Right forelimb (tissue), 1 donor: ENCODE measurements at places on chromosomes 4 and X.

DNA sequence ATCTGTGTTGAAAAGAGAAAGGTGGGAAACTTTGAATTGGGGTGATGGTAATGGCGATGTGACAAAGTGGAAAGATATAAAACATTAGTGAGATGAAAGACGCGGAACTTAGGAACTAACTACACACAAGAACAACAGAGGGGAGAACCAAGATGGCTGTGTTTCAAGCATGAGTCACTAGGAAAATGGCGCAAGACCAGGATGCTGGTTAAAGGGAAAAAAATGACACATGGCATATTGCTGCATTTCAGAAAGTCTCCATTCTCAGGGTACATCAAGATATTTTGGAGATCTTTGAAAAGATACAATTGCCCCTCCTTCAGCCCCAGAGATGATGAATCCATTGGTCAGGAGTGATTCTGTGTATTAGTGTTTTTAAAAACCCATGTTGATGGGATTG, 164.4 kb downstream of the FBXO8 start:
- DNase-seq = no peak

DNA sequence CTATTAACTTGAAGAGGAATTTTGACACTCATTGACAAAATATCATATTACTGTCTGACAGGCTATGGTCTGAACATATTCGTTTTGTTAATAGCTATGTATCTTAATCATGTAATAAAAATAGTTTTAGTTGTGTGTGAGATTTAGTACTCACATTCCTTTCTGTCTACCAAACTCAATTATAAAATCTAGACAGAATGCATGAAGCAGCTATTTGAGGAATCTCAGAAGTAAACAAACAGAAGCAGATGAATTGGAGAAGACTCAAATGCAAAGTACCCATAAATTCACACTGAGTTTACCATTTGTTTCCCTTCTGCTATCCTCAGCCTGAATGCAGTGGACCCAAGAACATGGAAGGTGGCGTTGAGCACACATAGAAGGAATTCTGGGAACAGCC, 841.6 kb upstream of the AADAT start:
- DNase-seq = no peak

DNA sequence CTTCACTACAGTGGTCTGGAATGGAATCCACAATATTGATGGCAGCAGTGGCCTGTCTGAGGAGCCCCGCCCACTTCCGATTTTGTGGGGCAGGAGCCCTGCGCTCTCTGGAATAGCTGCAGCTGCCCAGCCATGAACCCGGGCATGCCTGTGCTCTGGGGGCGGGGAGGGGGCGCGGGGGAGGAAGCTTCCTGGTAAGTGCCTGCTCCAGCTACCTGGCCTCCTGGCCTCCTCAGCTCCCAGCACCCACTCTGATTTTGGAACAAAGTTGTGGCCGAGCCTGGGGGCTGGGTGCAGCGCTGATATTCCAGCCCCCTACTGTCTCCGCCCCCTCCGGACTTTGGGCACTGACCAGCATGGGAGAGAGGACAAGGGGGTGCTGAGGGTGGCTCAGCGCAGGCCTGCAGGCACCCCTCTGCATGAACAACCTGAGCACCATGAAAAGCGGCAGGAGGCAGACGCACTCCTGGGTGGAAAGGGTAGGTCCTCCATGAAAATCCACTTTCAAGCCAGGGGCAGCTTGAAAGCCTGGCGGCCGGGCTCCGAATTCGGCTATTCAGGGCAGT, 972.7 kb upstream of the AGA start:
- no peak for DNase-seq

GRCh38 chrX:41419082-41419481, 28.1 kb upstream of the NYX start:
- DNase-seq = no peak

DNA sequence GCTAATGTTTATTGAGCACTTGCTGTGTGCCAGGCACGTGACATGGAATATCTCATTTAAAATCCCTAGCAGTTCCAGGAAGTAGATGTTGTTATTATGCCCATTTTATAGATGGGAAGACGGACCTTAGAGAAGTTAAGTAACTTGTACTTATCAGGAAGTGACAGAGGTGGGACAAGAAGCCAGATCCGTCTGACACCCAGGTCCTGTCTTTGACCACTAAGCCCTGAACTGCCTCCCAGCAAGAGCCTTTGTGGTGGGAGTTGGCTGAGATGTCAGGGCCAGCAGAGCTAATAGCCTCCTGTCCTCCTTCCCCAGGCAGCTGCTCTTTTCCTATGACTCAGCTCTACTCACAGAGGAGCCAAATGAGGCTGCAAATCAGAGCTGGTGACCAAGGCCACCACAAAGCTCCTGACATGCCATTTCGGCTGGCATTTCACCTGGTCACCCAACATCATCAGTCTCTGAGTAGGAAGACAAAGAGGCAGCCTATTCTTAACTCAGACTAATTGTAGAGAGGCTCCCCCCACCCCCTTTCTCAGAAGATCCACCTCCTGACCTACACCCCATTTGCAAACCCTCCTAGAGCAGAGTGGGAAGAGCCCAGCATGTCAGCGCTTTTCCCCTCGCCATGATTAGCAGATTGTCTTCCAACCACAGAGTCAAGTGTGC, 175.1 kb upstream of the KIT start:
- no peak for DNase-seq

- DNase-seq = no peak
These were observed 12.4 kb downstream of the TNIP2 start for GRCh38 chr4:2743518-2744445.

DNA sequence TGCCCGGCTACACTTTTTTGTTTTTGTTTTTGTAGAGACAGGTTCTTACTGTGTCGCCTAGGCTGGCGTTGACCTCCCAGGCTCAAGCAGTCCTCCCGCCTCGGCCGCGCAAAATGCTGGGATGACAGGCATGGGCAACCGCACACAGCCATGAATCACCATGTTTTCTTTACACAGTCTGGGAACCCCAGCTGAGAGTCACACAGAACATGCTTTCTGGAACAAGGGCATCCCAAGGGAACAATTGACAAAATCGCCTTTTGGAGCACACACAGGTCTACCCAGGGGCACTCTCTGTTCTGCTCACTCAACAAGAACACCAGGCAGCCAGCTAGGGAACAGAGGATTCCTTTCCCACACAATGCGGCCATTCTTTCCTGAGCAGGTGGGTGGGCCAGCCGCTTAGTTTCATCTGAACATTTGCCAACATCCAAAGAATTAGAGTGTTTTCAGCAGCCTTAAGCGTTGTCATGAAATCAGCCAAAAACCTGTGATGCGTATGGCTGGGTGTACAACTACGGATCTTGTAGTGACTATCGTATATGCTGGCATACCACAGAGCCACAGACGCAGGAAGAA, 15.7 kb downstream of the PRKX start:
- DNase-seq = no peak

DNA sequence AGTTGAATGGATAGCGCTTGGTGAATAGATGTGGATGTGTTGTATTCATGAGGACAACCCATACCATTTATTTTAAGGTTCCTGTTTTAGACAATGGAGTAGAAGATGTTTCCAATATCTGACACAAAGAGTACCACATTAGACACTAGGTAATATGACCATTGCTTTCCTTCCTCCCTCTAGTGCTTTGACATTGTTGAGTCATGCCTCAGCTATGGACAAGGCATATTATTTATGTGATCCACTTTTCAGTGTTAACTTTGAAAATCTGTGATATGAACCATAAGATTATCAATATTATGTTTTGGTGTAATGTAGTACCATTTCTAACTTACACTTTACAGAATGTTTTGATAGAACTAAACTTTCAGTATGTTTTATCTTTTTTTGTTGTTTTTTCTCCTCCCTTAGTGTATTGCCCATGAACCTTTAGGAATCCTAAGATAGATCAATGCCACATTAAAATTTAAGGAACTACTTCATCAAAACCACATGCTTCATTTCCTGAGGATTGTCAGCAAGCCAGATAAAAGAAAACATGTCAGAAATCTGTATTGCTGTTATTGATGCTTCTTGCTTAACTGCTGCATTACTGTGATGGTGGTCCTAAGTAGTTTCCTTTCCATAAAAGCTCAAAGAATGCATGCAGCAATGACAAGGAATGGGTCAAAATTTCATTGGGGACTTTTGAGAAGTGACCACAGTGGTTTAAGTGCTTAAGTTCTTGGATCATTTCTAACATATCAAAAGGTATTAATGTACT, 105.0 kb downstream of the PCDH7 start:
- DNase-seq = no peak

DNA sequence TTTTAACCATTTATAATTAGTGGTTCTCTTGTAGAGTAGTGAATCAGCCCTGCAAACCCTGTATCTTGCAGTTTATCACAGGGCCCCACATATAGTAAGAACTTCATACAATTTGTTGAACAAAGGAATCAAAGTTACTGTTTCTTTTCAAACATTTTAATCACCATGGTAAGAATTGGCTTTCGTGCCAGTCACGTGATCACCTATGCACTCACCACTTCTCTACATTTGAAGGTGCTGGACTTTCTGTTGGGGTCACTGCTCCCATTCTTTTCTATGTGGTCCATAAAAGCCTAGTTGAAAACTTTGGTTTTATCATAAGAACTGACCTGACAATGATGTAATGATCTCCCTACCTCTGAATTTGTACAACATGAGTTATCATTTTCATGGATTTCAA, 426.4 kb upstream of the CPEB2 start:
- DNase-seq = no peak

- DNase-seq = no peak
These were observed 102.0 kb upstream of the ZNF827 start for GRCh38 chr4:146040623-146041022.

- DNase-seq = no peak
These were observed 323.6 kb downstream of the AFF2 start for GRCh38 chrX:148823986-148824385.

DNA sequence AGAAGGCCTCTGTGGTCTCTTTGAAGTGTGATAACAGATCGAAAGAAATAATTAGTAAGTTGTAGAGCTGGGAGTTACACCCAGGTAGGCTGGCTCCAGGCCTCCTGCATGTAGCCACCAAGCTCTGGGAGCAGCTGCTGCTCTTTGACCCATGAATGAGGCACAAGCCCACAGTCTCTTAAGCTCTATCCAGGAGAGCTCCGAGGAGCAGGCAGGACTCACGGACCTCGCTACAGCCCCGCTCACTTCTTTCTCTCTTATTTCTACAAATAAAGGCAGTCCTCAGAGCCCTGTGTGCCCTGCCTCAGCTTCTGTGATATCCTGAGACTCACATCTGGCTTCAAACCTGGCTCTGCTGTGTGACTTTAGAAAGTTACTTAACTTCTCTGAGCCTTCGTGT, 86.9 kb downstream of the EVC start:
- no peak for DNase-seq

- DNase-seq = no peak
These were observed 29.0 kb downstream of the REELD1 start for GRCh38 chr4:146243141-146243882.

- no peak for DNase-seq
These were observed 13.2 kb downstream of the RUFY3 start for GRCh38 chr4:70734971-70735370.
